ENCODE measurements at places on chromosomes 7 and 10.

DNA sequence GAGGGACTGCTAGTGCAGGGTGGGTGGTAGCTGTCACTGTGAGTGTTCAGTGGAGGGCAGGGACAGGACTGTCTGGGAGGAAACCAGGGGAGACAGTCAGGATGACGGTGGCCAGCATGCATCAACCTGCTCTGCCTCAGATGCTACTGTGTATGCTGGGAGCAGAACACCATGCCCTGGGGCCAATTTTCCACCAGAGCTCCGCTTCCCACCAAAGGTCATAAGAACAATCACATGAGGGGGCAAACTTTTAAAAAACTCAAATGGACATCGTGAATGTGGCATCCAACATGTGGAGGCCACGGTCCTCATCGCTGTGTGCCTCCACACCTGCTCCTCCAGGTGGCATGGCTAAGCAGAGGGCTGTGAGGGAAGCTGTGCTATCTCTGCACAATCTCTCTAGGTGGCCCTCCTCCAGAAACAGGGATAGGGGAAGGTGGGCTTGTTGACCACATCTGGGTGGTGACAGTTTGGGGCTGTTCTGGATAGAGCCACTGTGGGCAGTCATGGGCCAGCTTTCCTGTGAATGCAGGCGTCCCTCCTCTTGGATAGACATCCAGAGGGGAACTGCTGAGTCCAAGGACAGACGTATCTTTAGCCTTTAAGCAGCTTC is 411.0 kb downstream of the PTPRN2 start:
- no peak for DNase-seq

- peak; percentile 30 for DNase-seq
Observed at GRCh38 chr7:34128762-34129161, 223.4 kb downstream of the BMPER start.

DNA sequence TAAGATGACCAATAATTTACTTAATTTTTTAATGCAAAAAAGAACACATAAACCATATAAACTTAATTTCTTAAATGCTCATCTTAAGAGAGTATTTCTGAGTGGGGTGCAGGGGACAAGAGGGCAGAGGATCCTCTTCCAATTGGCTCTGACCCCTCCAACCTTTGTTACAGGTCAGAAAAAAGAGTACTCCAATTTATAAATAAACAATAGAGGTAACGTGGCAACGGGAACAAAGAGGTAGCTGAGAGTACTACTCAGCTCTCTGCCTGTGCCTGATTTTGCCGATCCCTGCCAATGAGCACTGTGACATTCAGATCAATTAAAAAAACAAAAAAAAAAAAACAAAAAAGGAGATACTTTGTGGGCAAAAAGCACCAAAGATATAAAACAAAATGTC is 307.9 kb downstream of the PARD3 start:
- DNase-seq, result no peak

DNA sequence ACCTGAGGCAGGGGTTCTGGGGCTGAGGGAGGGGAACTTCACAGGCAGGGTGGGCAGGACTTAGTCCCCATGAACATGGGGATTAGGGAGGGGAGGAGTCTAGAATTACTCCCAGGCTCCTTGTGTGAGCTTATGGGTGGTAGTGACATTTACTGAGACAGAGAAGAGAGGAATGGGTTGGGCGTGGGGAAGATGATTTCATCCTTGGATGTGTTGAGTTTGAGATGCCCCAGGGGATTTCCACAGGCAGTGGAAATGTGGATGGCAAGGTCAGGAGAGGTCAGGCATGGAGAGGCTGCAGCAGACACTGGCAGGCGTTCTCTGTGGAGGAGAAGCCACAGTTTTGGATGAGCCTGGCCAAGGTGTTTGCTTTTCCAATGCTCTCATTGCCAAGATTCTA is 26.4 kb upstream of the GSDME start:
- no peak for DNase-seq

DNA sequence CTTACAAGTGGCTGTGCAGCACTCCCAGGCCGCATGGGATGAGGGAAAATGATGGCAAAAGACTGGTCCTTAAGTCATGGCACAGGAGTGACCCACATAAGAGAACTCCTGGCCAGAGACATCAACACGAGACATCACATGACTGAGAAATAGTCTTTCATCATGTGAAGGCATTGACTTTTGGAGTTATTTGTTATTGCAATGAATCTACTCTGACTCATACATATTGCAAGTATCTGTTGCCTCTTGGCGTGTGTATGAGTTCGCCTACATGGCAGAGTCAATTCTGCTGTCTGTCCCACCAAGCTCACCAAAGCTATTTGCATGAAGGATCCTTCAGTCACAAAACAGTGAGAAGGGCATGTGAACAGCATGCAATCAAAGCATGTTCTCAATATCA is 59.7 kb upstream of the HABP2 start:
- no peak for DNase-seq

GRCh38 chr10:6770846-6771245 is 190.8 kb upstream of the PRKCQ start:
- DNase-seq, result no peak

- DNase-seq, result no peak
Observed at GRCh38 chr7:80974396-80975358, 55.8 kb upstream of the SEMA3C start.

DNA sequence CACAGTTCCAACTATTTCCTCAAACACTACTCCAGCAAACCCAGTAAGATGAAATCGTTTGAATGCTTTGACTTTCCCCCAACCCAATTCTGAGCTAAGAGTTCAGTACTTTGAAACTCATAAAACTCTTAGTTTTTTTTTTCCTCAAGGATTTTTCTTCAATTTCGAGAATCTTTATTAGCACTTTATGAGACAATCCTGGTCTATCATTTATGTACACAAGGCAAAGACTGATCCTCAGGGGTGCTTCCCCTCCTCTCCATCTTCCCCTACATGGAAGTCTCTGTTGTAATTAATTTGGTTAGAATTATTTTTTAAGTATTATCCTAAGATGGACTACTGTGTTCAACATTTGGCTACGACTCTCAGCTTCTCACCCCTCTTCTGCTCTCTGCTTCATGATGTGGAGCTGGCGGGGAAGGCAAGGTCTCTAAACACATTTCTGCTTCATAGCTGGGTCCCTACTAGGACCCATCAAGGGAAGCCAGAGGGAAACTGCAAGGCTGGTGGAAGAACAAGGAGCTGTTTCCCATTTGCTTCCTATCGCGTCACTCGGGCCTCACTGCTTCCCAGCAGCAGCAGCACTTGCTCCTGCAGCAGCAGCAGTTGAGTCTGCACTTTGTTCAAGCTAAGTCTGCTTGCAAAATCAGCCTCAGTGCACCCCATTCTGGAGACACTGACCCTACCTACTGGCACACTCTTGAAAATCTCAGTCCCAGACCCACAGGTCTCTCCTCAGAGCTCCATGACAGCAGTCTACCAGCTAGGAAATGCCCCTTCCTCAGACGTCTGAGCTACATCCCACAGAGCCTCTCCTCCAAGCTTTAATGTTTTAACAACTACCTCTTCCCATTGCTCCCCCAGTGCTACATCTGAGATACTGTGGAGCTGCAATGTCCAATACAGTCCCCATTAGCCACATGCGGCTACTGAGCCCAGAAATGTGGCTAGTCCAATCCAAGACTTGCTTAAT is 90.0 kb downstream of the CHCHD3 start:
- no peak for DNase-seq

DNA sequence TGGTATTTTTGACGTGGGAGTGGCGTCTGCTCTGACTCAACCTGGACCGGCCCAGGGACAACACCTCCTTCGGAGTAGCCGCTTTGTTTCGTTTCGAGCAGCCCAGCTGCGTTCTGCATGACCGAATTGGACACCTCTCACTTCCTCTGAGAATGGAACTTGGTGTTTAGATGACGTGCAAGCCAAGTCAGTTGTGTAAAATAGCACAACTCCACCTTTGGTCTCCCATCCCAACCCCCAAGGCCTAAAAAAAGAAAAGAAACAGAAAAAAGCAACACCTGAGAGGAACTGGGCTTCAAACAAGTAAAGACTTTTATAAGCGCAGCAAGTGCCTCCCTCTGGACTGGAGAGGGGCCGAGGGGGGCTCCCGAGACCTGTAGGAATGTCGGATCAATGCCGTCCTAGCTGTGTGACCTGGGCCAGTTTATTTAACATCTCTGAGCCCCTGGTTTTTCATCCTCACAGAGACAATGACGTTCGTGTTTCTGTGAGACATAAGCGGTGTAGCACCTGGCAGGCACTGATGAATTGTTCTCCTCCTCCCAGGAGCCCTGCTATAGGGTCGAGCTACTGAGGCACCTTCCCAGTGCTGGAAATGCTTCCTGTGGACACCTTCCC is 52.0 kb upstream of the SMNDC1 start:
- no peak for DNase-seq

- no peak for DNase-seq
Observed at GRCh38 chr7:103576641-103577040, 130.6 kb upstream of the SLC26A5 start.

GRCh38 chr7:30176463-30177109 is 41.8 kb downstream of the MTURN start:
- DNase-seq, result no peak

- no peak for DNase-seq
Observed at GRCh38 chr10:11716686-11717085, 25.5 kb upstream of the ECHDC3 start.

- DNase-seq, result no peak
Observed at GRCh38 chr7:141014125-141014523, 628 bp downstream of the MRPS33 start.

GRCh38 chr7:79624336-79624735 is 170.9 kb upstream of the MAGI2 start:
- no peak for DNase-seq

DNA sequence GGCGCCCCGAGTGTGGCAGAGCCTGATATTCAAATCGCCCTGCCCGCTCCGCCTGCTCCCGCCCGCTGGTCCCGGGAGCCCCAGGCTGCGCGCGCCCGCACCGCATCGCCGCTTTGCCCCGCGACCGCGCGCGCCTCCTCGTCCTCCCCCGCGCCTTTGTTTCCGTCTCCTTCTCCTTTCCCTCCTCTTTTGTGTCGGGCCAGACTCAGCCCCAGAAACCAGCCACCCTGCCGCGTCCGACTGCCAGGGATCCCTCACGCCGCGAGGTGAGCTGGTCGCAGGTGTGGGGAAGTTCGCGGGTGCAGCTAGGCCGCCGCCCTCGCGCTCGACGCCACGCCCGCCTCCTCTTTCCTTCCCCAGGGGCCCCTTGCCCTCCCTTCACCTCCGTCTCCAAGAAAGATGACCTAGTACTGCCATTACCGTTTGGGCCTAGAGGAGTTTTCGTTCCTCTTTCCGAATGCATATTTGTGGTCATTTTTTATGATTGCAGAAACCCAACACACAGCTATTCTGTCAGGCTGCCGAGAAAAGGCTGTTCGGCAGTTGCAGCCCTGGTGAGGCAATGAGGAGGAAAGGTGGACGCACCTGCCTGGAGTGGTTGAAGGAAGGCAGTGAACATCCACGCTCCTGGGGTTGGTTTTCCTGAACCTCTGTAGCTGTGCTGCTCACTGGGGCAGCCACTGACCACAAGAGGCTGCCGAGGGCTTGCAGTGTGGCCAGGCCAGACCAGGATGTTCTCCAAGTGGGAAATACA is 107.3 kb downstream of the SNX10 start:
- no peak for DNase-seq

DNA sequence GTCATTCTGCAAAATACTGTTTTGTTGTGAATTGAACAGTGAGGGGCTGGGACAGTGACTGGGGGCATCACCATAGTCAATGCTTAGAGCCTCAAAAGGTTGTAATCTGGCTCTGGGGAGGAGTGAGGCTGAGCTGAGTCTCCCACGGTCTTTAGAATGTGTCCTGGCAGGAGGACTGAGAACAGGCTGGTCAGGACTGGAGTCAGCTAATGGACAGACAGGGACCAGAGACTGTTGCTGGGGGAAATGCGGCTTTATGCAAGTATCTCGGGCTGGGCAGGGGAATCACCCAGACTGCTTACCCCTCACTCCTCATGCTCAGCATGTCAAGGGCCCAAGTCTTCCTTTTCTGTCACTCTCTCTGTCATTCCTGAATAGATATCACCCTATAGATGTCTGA is 346.5 kb downstream of the TYW1 start:
- no peak for DNase-seq

DNA sequence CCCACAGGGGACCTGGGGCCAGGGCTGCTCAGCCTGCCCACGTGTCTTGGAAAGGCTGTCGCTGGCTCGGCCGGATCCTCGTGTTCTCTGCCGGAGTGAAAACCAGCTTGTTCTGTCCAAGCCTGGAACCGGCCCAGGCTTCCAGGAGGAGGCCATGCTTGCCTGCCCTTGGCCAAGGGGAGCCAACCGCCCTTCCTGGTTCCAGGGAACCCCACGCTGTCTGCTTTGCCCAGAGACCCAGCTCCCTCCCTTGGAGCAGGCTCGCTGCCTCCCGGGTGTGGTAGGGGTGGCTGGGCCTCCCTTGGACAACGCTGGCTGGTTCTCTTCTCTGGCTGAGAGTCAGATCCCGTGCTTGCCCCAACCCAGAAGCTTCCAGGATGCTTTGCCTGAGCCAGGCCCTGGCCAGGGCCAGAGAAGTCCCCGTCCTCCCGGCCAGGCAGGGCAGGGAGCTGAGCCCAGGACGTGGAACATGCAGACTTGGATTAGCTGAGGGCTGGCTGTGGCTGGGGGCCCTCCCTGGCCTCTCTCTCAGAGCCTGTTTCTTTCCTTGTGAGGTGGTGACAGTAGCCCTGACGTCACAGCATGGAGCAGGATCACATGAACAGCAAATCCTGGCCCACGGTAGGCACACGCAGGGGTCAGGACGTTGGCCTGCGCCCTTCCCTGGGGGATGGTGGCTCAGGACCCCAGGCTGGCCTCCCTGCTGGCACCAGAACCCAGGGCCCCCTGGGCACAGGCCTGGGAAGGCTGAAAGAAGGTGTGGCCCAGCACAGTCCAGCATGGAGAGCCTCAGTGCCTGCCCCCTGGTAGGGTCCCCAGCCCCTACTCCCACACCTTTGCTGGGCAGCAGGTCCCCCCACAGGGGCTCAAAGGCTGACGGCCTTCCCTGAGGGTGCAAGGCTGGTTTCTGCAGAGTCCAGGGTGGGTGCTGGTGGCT is 67.5 kb downstream of the PWWP2B start:
- no peak for DNase-seq

DNA sequence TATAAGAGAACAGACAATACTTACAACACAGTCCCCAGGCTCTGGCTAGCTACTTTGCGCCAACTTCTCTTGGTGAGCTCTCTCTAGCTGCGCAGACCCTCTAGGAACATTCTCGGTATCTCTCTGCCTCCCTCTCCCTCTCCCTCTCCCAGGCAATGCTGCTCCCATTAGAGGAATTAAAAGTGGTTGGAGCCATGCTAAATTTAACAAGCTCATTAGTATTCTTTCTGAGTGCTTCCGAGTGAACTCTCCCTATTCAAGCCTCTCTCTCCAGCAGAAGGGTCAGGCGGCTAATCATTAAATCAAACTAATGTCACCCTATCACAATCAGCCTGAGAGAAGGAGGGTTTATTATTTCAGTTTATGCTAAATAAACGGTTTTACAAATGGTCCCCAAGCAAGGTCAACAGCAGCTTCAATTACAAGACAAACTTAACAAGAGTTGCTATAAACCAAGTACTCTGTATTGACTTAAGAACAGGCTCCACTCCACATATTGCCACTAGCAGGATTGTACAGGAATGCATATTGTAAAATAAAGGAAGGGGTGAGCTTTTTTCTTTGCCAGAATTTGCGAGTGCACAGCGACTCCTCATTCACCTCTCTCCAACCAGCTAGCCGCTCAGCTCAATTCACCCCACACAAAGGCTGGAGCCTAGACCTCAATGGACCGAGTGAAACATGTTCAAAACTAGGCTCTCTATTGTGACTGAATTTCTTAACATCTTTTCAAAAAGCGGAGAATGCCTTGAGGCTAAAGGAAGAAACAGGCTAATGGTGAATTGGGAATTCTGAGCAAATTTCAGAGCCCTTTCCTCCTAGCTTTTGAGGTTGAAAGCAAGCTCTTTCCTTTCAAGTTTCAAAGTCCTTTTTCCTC is 84.4 kb downstream of the GLI3 start:
- no peak for DNase-seq

GRCh38 chr10:118592675-118593330 is 2.6 kb downstream of the PRLHR start:
- no peak for DNase-seq
